Fibroblast of lung (primary cell): ENCODE measurements at places on chromosomes 3 and 15.

DNA sequence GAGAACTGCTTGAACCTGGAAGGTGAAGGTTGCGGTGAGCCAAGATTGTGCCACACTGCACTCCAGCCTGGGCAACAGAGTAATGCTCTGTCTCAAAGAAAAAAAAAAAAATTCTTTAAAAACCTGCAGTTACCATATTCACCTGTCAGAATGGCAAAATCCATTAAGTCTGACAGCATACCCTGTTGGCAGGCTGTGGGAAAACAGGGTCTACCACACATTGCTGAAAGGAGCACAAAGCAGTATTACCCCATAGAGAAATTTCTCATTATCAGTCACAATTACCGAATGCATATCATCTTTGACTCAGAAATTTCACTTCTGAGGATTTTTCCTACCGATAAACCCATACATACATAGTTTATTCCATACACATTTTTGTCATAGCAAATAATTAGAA is 264.1 kb upstream of the SLCO3A1 start:
- DNase-seq: no peak

DNA sequence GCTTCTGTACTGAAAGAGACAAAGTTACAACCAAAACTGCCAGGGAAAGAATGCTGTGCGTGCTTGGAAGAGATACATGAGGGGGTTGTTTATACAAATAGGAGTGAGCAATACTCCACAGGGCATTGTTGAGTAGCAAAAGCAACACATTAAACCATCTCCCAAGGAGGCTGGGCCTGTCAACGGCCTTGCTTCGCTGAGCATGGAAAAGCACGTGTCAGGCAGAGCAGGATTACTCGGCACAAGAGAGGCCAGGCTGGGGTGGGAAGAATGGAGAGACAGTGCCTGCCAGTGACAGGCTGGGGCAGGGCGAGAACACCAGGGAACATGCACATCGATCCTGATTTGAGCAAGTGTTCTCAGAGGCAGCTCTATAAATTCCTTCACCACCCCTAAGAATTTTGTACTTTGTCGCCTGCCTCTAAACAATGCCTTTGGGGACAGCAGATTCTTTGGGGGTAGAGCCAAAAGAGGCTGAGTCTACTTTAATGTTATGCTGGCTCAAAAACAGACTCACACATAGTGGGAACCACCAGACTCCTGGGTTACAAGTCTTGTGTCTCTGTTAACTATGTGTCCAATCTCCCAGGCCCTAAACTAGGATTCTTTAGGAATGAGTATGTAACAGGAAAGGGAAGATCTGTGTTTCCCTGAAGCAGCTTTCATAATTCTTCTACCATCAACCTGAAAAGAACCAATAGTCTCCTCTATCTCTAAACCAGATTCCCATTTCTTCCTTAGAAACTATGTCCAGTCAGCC is 67.2 kb downstream of the LIPC start:
- DNase-seq: peak; percentile 85

DNA sequence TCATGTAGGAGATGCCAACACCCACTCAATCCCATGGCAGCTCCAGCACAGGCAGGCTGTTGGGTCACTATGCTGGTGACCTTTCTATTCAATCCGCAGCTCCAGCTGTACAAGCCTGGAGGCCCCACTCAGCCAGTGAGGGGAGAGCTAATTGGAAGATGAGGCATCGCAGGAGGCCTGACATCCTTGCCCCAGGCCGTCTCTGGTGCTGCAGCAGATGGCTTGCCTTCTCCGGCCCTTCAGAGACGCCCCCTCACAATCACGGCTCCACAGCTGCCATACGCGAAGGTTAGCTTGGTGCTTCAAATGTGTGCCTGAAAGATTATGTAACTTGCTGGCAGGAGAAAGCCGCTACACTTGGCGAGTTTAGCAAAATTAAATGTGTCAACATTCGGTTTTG is 104.2 kb upstream of the CLSTN2 start:
- DNase-seq: peak; percentile 23

GRCh38 chr15:39131609-39132008 is 449.3 kb upstream of the THBS1 start:
- peak; percentile 75 for DNase-seq

GRCh38 chr3:49721896-49722781 is 1.6 kb downstream of the GMPPB start:
- DNase-seq: no peak

DNA sequence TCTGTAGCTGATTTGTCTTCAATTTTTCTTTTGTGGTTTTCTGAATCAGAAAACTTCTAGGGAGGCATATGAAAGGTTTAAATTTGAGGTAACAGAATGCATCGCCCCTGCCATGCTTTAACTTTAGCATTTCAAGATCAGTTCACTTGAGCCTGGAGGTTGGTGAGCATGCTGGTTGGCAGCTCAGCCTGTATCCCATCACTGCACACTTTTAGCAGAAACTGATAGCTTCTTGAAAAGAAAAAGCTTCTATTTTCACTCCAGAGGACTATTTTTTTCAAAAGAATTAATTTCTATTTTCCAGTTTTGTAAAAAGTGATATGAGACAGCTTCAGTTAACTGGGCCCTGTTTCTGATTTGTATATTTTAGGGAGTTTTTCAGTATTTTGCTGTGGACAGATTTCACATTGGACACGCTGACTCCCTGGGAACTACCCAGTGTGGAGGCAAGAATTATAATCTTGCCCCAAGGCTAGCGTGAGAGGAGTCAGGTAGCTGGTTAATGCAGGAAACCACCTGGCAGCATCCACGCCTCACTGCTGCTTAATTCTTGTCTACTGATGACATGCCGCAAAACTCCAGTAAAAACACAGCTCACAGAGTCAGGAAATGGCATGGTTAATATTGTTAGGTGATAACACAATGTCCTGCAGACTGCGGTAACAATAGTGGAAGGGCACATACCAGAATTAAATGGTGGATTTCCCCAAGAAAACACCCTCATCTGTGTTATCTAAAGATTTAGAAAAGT is 71.4 kb downstream of the DUT start:
- peak; percentile 65 for DNase-seq
